ENCODE measurements at places on chromosomes 11 and 22. TPM values are rescaled to one million over a fixed set of nuclear protein-coding genes. Genes with fewer than 3 reads are reported as not detected.

CNTF gene
- total RNA-seq, result 2.8 TPM

FAM227A gene
- 1.9 TPM for total RNA-seq

MB gene
- not detected for total RNA-seq

ANO1 gene
- 3.0 TPM for total RNA-seq

MS4A6E gene
- total RNA-seq, result not detected

CALCA gene
- total RNA-seq, result not detected

OR51E1 gene
- not detected for total RNA-seq

SLC17A6 gene
- total RNA-seq, result not detected

ADAMTS15 gene
- total RNA-seq, result 8.5 TPM

LSP1 gene
- 1.1 TPM for total RNA-seq

CNIH2 gene
- total RNA-seq, result not detected

C11orf42 gene
- not detected for total RNA-seq

SMTNL1 gene
- not detected for total RNA-seq

Measured in glomerular endothelial cell (primary cell).